Dermis microvascular lymphatic vessel endothelial cell (primary cell): ENCODE measurements at places on chromosomes 7 and 10.

- peak; percentile 32 for DNase-seq
Observed at GRCh38 chr7:84105586-84105985, 89.0 kb downstream of the SEMA3A start.

DNA sequence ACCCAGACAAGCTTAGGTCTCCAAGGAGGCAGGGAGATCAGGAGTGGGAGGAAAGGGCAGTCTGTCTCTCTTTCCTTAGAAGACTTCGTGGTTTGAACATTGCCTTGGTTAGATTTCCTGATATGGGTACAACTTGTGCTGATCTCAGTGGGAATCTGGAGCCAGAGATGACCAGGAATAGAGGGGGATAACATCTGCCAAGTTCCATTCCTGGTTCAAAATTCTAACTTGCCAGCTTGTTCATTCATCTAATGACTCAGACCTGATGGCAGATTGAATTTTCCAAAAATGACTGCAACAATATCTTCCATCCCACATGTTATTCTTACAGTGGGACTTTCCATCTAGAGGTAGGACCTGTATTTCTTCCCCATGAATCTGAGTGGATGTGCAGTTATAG lies 394.3 kb upstream of the PODXL start:
- DNase-seq: no peak

- DNase-seq: no peak
Observed at GRCh38 chr10:75263806-75264205, 28.0 kb upstream of the COMTD1 start.

GRCh38 chr7:131341690-131342089 lies 14.0 kb downstream of the MKLN1 start:
- DNase-seq: no peak

- DNase-seq: no peak
Observed at GRCh38 chr7:143042159-143042789, 9.9 kb upstream of the OR6V1 start.

- DNase-seq: no peak
Observed at GRCh38 chr10:119208553-119208940, 1.2 kb downstream of the GRK5 start.

- DNase-seq: no peak
Observed at GRCh38 chr10:86857128-86857721, 100.2 kb downstream of the MMRN2 start.

GRCh38 chr7:17773289-17773626 lies 167.0 kb downstream of the SNX13 start:
- DNase-seq: no peak

- DNase-seq: no peak
Observed at GRCh38 chr7:50353894-50354595, 49.5 kb downstream of the IKZF1 start.

- DNase-seq: no peak
Observed at GRCh38 chr7:780516-780915, 51.8 kb upstream of the SUN1 start.

GRCh38 chr10:114513381-114513792 lies 109.1 kb upstream of the AFAP1L2 start:
- DNase-seq: no peak

DNA sequence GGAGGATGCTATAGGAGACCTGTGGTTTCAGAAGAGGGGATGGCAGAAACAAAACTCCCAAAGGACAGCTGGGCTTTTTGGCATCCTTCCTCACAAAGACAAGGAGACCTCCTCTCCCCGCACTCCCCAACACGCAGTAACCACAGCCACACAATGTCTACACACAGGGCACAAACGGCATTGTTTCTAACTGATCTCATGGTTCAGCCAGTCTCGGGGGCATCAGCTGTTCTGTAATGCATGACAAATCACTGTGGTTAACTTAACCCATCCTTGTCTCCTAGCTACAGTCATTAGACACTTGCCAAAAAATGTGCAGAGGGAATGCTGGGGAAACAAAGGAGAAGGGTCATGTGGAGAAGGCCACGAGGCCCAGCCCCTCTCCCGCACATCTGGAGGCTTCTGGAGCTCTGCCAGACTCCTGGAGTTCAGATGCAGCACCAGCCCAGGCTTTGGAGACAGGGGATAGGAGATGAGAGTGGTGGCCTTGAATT lies 7.6 kb upstream of the ADAMTS14 start:
- DNase-seq: no peak

GRCh38 chr7:37786741-37787569 lies 61.4 kb upstream of the NME8 start:
- no peak for DNase-seq

- no peak for DNase-seq
Observed at GRCh38 chr10:49768731-49769130, 6.6 kb upstream of the OGDHL start.

DNA sequence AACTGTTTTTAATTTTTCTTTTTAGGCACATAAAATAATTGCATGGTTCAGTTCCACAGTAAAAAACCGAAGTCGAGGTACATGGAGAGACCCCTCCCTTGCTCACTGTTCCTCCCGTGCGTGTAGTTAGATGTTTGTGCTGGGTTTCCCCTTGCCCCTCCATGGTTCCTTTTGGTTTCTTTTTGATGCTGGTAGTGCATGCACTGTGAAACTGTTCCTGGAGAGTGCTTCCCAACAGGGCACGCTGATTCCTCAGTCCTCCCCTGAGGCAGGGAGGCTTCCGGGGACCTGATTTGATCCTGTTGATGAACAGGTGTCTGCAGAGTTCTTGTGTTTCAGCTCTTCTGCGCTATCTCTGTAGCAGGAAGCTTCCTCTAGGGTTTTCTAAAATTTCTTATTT lies 69.5 kb downstream of the ADCY1 start:
- DNase-seq: no peak

- DNase-seq: no peak
Observed at GRCh38 chr7:150340875-150341262, 560 bp downstream of the RARRES2 start.

DNA sequence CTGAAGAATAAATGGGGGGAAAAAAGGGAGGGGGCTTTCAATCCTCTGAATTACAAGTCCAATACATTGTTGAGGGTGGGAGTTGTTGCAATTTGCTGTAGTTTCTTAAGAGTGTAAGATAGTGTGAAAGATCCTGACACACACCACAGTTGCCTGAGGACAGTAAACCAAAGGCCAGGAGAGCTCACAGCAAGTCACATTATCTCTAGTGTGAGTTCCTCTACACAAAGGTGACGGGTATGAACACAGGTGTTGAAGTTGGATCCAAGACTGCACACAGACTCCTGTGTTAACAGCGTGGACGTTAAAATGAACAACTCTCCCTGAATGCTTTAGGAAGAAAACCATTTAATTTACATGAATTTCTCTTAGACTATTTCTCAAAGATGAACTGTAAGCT lies 12.0 kb downstream of the LARP4B start:
- no peak for DNase-seq

DNA sequence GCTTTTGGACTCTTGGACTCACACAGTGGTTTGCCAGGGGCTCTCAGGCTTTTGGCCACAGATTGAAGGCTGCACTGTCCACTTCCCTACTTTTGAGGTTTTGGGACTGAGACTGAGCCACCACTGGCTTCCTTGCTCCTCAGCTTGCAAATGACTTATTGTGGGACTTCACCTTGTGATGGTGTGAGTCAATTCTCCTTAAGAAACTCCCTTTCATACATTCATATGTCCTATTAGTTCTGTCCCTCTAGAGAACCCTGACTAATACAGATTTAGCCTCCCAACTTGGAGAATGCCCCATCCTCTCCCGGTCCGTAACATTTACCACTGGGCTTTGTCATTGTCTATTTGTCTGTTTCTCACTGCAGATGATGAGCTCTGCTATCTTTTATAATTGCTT lies 52.8 kb upstream of the CUL1 start:
- DNase-seq: no peak

DNA sequence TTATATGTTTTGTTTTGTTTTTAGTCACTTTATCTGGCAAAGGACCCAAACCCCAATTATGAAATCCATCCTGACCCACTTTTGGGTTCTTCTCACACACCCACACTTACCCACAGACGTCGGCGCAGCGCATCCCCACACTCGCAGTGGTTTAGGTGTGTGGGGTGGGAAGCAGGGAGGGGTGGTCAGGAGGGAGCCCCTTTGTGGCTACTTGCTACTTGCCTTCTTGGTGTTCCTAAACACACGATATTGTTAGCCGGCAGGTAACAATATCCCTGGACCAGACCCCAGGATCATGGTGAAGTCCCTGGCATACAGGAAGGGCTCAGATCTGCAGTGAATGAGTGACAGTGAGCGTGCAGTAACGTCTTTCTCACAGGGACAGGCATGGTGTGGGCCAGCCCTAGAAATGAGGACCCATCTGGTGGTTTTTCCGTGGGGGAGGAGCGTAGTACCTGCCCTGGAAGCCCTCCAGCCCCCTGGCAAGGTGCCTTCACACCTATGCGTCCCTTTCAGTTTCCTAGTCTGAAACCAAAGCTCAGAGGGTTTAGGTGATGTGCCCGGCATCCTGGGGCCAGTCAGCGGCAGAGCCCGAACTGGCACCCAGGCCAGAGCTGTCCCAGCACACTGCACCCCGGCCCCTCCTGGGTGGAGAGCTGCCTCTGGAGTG lies 4.4 kb downstream of the SPOCK2 start:
- DNase-seq: no peak

DNA sequence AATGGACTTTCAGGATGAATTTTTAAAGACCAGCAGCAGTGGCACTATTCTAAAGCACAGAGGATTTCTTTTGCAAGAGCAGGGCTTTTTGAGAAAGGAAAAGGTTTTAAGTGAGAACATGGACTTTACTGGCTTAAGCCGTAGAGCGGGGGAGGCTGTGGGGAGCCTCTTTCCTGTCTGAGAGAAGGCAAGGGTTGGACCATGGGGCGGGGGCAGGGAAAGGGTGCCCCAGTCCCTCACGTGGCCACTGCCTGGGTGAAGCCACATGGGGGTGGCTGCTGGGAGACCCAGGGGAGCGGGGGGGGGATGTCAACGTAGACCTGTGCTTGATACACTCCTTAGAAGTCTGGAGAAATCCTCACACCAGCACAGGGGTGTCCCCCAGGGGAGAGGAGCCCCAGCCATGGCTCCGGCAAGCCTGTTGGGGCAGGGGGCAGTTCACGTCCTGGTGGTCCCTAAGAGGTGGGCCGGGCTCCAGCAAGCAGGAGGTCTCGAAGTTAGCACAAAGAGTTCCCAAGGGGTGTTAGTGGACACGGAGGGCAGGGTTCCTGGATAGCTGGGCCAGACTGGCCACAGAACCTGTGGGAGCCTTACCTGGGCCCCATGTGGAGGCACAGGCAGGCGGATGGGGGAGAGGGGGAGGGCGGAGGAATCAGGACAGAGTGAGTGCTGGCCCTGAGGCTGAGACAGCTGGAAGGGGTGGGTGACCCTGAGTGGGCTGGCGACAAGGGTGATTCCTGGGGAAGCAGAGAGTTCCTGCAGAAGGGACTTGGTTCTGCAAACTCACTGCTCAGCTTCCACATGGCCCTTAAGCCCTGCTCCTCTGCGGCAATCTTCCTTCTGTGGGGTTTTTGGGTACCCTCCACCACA lies 36.9 kb upstream of the ELFN1 start:
- DNase-seq: no peak

DNA sequence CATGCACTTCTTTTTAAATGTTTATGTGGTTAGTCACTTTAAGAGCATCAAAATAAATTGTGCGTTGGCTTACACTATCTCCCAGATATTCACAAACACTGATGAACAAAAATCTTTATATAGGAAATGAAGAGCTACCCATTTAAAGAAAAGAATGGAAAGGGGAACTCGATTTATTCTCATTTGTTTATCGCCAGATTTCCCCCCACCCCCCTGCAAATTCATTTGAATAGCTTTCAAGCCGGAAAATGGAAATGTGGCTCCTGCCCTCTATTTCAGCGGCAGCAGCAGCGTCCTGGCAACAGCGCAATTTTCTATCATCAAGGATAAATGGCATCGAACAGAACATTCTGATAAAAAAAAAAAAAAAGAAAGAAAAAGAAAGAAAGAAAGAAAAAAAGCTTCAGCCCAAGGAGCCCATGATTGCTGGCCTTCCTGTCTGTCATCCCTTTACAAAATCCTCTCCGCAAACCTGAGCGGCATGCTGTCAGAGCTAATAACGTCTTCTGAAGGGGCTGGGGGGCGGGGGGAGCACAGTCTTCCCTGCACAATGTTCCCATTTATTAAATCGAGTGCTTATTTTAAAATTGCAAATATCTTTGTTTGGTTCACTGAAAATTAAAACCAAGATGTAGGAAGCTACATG lies 13.7 kb upstream of the DLX6 start:
- DNase-seq: no peak
